Daoy (cell line): ENCODE measurements at places on chromosomes 6 and 20. TPM values are rescaled to one million over a fixed set of nuclear protein-coding genes. Genes with fewer than 3 reads are reported as not detected.

Gene C20orf202
- total RNA-seq, result not detected in 2 replicates

Gene SLC32A1
- total RNA-seq, result not detected in 2 replicates

Gene CST2
- total RNA-seq, result not detected in 2 replicates

Gene CST4
- total RNA-seq, result not detected in 2 replicates

Gene EEF1A2
- 3.9 and 6.4 TPM in 2 replicates for total RNA-seq

Gene C6orf15
- not detected in 2 replicates for total RNA-seq

Gene MYBL2
- 30.0 and 48.8 TPM in 2 replicates for total RNA-seq

Gene ANKRD60
- total RNA-seq, result not detected in 2 replicates

Gene TMEM151B
- total RNA-seq, result 0.23 and 0.33 TPM in 2 replicates
